ENCODE measurements at places on chromosomes 1 and 21.

GRCh38 chr1:2865000-2865399 lies 63.5 kb upstream of the TTC34 start:
- no peak for DNase-seq

DNA sequence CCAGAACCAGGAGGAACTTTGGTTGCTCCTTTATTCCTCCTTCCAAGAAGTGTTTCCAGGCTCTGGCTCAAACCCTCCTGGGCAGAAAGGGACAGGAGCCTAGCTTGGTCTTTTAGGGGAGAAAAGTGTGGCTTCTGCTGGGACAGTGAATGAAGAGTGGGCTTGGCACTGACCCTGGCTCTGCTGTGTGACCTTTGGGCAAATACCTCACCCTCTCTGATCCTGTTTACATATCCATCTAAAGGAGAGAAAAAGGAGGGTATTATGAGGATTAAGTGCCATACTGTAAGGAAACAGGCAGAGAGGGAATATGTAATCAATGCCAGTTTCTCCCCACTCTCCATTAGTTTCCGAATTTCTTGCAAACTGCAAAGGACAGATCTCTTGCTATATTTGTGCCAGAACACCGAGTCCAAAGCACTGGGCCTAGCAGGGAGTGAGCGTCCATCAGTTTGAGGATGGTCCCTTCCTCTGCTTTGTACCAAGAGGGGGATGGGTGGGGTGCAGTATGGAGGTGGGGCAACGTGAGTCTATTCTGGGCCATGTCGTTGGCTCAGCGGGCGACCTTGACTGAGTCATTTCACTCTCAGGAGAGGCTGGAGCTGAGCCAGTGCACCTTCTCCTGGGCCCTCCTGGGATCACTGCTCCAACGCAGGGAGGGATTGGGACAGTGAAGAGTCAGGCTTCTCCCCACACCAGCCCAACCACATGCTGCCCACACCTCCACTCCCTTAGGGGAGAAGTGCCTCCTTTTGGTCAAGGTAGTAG lies 38.4 kb downstream of the IGSF21 start:
- DNase-seq: no peak

DNA sequence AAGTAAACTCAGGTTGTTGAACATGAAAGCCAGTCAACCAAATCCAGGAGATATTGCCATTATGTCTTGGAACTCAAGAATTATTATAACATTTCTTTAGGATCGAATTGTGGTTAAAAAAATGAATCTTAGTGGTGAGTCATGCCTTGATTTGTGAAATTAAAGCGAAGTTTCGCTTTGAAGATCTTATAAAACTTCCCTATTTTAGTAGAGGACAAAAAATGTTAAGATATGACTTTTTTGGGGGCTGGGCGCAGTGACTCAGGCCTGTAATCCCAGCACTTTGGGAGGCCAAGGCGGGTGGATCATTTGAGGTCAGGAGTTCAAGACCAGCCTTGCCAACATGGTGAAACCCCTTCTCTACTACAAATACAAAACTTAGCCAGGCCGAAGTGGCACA lies 39.5 kb upstream of the PTBP2 start:
- no peak for DNase-seq

GRCh38 chr1:205576805-205577761 lies 54.7 kb downstream of the ELK4 start:
- no peak for DNase-seq

- no peak for DNase-seq
These were observed 103.1 kb upstream of the CSF3R start for GRCh38 chr1:36585569-36586548.

GRCh38 chr1:217067642-217068041 lies 344.4 kb upstream of the ESRRG start:
- no peak for DNase-seq

GRCh38 chr21:37682966-37683365 lies 233.3 kb downstream of the KCNJ6 start:
- DNase-seq: no peak

GRCh38 chr21:31399591-31399990 lies 55.5 kb upstream of the TIAM1 start:
- DNase-seq: no peak

DNA sequence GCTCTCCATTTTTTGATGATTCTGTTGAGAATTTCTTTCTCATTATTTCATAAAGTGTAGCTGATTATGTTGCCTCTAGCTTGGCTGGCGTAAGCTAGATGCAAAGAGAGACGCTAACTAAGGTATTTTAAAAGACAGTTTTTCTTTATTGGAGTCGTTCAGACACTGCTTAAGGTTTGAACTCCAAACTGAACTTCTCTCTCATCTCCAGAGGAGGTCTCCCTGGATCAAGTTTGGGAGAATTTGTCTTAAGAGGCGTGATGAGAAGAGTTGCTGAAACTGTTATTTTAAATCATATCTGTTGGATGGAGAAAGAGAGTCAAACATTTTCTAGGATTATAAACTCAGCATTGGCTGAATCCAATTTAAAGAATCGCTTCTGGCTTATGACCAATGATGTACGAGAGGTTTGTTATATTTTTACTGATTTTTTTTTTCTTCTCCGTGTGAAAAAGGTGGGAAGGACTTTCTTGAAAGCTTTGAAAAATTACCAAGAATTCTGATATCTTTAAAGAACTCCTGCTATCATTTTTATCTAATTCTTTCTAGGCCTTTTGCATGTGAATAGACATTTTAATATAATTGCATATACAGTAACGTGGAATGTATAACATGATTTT lies 34.0 kb downstream of the MAP3K7CL start:
- DNase-seq: no peak

DNA sequence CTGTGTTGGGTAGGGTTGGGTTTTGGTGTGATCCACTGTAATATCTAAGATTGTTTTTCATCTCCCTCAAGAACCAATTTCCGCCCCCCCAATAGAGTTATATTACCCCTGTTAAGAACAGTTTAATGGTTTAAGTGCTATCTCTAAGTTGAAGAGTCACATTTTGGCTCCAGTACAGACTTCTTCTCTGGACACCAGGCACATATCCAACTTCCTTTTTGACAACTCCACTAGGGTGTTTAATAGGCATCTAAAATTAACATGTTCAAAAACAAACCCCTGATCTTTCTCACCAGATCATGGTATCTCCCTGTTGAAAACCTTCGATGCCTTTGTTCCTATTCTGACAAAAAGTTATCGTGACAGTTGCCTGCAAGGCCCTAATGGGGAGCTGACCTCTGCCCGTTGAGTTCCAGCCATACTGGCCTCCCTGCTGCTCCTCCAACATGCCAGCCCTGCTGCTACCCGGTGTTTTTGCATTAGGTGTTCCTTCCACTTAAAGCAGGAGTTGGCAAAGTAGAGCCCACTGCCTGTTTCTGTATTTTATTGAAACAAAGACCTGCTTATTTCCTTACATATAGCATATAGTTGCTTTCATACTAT lies 18.6 kb downstream of the USP24 start:
- no peak for DNase-seq

- no peak for DNase-seq
These were observed 1.5 kb downstream of the AK4 start for GRCh38 chr1:65149351-65150107.

Measured in activated T-helper 1 cell treated with Interleukin-2 at 50 U/mL for 16 hours (primary cell).